A549 treated with Hydrocortisone at 1 μM for 4 hours (cell line): ENCODE measurements at places on chromosomes 7 and 10. TPM values are rescaled to one million over a fixed set of nuclear protein-coding genes. Genes with fewer than 3 reads are reported as not detected.

HTR5A gene
- total RNA-seq, result not detected in 5 replicates

THSD7A gene
- total RNA-seq, result 1.3 to 2.7 TPM (median 2.2 TPM) in 5 replicates

POLR2J2 gene
- 0.12 to 0.61 TPM (median 0.24 TPM) in 5 replicates for total RNA-seq

PRF1 gene
- 0.03 TPM in 1 of 5 replicates, not detected in the others for total RNA-seq

AKR1C2 gene
- total RNA-seq, result 3,555 to 4,056 TPM (median 3,746 TPM) in 5 replicates

AKR1D1 gene
- not detected in 5 replicates for total RNA-seq

CRYGN gene
- total RNA-seq, result not detected in 5 replicates
